ENCODE measurements at places on chromosomes 11 and 22.
A peak's percentile ranks its signal among the peaks of the same experiment; 100 is the strongest.

- peak; percentile 84 for DNase-seq
Measured at GRCh38 chr11:2885678-2886081, at the start of gene CDKN1C. Gene CDKN1C, minus strand, starts transcription at chr11:2885775. Its CDS starts 319 bp downstream, at chr11:2885456.

GRCh38 chr22:33519071-33519973, 401.0 kb downstream of the LARGE1 start:
- no peak for DNase-seq

GRCh38 chr11:17596711-17597110, 49.7 kb downstream of the OTOG start:
- DNase-seq = no peak

GRCh38 chr11:18265949-18266348, at the start of gene SAA1:
Gene SAA1, plus strand, starts transcription at chr11:18266264. Its CDS starts 624 bp downstream, at chr11:18266888.
- no peak for DNase-seq

GRCh38 chr11:64348383-64349024, 8.5 kb downstream of the CCDC88B start:
- no peak for DNase-seq

DNA sequence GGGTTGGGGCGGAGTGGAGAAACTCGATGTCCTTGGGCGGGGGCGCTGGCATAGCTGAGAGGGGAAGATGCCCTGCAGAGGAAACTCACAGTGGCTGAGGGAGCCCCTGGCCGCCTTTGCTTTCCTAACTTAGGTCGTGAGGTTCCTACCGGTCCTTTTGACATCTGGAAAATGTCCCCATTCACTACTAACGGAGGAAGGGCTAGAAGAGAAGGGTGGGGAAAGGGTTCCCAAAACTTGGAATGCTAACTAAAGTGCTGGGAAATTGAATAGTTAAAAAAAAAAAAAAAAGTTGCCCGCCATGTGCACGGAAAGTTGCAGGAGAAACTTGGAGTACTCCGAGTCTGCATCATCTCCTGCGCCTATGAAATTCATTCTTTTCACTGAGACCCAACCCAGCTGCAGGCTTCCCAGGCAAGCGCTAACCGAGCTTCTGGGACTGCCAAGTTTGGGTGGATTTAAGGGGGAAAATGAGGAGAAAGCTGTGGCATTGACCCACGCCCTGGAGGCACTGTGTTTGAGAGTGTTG, 796 bp downstream of the TIMP3 start:
- DNase-seq = no peak

DNA sequence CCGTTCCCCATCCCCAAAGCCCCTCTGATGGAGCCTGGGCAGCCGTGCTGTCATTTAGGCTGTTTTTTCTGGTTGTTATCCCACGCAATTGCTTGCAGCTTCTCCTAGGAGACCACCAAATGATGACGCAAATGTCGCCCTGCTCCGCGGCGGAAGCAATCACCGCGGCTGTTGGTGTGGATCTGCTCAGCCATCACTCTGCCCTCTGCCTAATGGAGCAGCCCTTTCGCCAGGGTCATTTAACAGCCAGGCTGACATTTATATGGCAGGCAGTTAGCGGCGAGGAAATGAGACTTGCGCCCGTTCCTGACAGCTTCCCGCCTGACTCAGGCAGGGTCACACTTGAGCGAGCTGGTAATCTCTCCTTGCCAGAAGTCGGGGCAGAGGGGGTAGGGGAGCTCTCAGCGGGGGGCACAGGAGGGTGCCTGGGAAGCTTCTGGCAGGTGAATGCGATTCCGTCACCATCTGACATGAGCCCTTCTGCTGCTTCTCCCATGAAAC, 97.9 kb upstream of the RTL6 start:
- DNase-seq = no peak

DNA sequence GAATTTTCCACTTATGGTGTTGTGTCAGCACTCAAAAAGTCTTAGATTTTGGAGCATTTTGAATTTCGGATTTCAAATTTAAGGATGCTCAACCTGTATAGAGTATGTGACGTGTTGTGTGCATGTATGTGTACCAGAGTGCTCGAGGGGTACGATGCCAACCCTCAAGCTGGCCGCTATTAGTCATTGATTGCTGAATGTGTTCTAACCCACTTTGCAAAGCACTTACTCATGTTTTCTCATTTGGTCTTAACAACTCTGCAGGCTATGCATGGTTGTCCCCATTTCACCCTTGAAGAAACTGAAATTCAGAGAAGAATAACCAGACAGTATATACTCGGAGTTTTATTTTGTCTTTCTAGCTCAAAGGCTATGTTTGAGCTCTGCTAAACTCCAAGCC, 196.4 kb upstream of the TENM4 start:
- DNase-seq = no peak

GRCh38 chr22:39325392-39325932, 6.0 kb upstream of the RPL3 start:
- no peak for DNase-seq

DNA sequence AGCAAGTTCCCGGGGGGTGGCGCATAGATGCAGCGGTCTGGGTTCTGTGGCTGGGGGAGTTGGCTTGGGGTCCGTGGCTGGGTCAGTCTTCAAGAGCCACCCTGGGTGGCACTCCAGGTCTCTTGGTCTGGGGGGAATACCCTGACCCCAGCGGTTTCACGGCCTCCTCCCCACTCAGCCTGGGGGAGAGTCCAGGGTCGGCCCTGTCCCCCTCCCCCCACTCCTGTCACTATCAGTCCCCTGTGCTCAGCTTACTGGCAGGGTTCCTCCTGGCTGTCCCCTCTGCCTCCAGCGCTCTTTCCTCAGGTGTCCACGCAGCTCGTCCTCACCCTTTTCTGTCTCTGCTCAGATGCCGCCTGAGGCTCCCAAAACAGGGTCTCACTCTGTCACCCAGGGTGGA, 68.5 kb upstream of the PARVG start:
- no peak for DNase-seq

DNA sequence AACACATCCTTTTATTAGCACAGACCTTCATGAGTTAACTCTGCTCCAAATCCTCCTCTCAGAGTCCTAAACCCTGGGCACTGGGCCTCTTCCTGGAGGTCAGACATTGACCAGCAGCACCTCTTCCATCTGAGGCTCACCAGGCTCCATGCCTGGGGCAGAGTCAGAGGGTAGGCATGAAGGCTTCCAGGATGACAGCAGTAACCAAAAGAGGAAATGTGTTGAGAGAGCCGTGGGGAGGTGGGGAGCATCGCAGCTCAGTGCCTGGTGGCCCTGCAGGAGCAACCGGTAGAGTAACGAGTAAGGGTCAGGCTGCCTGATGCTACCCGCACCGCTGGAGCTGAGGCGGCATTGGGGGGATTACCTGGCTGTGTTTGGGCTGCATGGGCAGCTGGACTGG, 9.4 kb upstream of the NAV2 start:
- no peak for DNase-seq

DNA sequence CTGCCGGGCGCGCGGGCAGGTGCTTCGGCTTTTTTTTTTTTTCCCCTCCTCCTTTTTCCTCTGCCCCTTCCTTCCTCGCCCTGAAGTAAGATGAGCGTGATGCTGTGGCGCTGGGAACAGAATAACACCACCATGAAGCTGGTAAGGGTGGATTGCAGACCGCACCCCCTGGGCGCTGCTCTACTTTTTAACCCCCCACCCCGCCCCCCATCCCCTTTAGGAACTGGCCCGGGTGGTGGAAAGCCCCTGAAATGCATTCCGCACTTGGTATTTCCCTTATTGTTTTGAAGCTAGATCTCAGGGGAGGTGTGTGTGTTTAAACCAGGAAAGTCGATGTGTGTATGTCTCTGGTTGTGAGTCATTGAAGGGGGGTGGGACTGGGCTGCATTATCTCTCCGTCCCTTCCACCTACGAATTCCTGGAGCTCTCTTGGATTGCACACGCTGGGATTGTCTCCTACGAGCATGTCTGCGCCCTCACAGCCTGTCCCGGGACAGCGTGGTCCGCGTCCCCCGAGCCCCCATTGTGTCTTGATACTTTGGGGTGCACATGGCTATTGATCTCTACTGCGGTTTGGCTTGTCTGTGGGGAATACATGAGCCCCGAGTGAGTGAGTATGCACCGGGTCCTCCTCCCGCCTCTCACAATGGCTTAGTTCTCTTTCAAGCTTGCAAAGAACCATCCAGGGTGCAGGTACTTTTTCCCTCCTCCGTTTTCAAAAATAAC, 64.9 kb downstream of the NAV2 start:
- DNase-seq = no peak

GRCh38 chr11:81165164-81165563, 1568.5 kb downstream of the FAM181B start:
- no peak for DNase-seq

DNA sequence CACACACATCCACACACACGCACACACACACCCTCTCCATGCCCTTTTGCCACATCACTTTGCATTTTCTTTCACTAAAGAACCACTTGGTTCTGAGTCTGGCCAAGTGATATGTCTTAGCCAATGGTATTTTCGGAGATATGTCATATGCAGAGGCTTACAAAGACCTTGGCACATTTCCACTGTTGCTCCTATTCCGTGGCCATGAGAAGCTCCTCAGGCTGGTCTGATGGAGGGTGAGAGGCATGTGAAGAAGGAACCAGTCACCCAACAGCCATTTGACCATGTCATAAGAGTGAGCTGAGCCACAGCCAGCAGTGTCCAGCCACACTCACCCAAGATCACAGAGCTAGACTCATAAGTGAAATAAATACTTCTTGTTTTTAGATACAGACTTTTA, 212.6 kb upstream of the NAV2 start:
- no peak for DNase-seq

DNA sequence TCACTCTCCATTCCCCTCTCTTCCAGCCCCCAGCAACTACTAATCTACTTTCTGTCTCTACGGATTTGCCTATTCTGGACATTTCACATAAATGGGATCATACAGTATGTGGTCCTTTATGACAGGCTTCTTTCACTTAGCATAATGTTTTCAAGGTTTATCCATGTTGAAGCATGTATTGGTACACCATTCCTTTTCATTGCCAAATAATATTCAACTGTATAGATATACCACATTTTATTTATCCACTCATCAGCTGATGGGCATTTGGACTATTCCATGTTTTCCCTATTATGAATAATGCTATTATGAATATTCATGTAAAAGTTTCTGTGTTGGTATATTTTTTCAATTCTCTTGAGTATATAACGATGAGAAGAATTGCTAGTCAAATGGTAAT, 54.5 kb downstream of the MRTFA start:
- no peak for DNase-seq

- no peak for DNase-seq
Measured at GRCh38 chr11:59040607-59041006, 45.5 kb upstream of the GLYATL1B start.

- DNase-seq = no peak
Measured at GRCh38 chr11:7651140-7651551, 22.2 kb downstream of the CYB5R2 start.

DNA sequence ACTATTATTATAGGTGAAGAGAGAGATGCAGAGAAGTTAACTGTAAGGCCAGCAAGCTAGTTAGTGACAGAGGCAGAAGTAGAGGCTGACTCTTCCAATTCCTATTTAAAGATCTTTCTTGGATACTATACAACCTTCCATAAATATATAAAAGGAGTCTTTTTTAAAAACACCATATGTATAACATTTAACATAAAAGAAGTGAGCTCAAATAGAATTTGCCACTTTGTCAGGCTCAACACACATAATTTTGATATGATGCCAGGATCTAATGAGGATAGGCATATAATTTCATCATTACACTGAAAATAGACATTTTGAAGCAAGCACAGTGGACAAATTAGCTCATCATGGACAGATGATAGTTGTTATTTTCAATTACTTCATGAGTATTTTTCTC, 64.1 kb upstream of the MPPED2 start:
- DNase-seq = no peak

Measured in activated CD4-positive, alpha-beta memory T cell treated with anti-CD3 and anti-CD28 coated beads, Interleukin-2, amount 10 ng/mL, durations not matched to agents 7 days and 5 days (primary cell).